ENCODE measurements at places on chromosomes 2 and 18.

DNA sequence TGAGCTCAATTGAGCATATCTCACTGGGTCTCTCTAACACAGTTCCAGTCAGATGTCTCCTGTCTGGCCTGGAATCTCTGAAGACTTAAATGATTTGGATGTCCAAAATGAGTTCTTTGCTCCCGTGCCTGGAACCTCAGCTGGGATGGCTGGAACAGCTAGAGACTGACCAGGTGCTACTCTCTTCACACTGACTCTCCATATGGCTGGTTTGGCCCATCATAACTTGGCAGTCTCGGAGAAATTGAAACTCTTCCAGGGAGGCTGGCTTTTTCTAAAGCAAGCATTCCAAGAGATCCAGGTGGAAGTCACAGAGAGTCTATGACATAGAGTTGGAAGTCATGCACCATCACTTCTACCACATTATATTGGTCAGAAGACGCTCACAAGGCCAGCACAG lies 129.6 kb upstream of the NOL4 start:
- no peak for DNase-seq

GRCh38 chr2:88691339-88692183 lies at the start of gene RPIA:
Gene RPIA (plus strand): TSS chr2:88691673. CDS start chr2:88691699, 26 bp downstream.
- DNase-seq: peak; percentile 99

GRCh38 chr18:79438898-79439627 lies 43.3 kb downstream of the NFATC1 start:
- peak; percentile 19 for DNase-seq

DNA sequence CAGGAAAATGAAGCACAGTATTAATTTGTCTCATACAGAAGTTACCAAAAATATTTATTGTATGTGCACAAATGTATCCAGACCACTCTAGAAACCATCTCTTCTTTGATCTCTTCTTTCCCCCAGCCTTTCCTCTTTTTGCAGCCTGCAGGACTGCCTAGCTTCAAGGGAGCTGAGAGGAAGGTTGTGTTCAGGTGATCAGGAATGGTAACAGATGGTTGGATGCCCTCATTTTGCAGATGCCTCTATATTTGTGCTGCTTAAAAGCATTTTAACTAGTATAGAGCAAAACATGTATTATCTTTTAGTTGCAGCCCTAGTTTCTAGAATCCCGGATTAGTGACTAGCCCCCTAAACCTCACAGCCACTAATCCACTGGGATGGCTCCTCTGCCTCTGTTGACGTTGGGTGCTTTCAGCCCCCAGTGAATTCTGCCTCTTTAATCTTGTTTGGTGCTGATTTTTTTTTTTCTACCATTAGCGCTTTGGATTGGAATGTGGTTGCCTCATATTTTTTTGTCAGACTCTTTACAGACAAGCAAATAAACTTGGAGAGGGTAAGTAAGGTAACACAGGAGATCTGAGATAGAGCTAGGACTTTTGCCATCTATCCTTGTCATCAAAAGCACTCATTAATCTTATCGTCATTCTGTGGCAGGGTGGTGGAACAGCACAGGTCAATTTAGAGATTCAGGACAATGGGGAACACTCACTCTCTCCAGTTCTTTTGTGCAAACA lies 103.8 kb upstream of the NDUFV2 start:
- DNase-seq: no peak

GRCh38 chr18:58407649-58408407 lies 221.1 kb downstream of the ALPK2 start:
- no peak for DNase-seq

DNA sequence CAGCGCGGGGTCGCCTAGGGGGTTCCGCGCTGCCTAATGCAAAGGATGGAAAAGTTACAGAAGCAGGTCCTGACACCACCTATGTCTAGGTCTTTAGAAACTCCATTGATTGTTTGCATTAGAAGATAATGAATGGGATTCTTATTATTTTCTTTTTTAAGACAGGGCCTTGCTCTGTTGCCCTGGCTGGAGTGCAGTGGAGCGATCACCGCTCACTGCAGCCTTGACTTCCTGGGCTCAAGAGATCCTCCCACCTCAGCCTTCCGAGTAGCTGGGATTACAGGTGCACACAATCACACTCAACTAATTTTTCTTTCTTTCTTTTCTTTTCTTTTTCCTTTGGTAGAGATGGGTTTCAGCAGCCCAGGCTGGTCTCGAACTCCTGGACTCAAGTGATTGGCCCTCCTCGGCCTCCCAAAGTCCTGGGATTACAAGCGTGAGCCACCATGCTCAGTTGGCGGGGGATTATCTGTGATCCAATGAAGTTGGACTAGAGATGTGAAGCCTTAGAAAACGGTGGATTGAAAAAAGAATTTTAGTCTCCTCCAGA lies 761 bp upstream of the IDH1 start:
- no peak for DNase-seq

GRCh38 chr2:96528700-96529375 lies 7.7 kb upstream of the ARID5A start:
- no peak for DNase-seq

DNA sequence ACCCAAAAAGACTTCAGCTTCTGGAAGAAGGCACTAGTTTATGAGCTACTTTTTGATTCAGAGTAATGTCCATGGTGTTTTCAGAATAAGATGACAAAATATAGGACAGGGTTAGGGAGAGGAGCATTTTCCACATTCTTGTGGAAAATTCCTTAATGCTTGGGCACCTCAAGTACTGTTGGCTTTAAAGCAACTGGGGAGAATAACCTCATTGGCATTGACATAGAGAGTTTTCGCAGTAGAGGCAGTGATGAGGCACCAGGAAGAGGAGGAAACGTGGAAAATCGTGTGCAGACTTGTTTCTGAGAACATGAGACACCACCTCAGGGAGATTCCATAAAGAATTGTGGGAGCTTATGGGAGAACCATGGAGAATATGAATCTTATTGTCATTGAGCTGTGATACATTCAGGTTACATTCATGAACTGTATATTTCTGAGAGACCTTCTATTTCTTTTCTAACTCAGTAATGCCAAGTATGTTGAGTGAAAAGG lies 929.0 kb upstream of the NRXN1 start:
- DNase-seq: no peak

DNA sequence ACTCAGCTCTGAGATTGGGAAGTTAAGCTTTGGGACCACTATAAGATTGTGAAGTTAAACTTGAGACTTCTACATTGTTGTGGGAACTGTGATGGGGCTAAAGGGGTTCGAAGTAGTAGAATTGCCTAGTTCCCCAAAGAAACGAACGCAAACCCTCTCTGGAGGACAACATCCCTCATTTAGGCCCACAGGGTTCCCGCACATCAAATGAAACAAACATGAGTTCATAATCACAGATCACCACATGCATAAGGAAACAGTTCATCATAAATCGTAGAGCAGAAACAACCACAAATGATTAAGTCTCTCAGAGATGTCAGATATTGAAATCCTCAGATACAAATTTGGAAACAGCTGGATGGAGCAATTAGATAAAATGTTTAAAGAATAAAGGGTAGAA lies 55.9 kb upstream of the HPCAL1 start:
- DNase-seq: no peak

DNA sequence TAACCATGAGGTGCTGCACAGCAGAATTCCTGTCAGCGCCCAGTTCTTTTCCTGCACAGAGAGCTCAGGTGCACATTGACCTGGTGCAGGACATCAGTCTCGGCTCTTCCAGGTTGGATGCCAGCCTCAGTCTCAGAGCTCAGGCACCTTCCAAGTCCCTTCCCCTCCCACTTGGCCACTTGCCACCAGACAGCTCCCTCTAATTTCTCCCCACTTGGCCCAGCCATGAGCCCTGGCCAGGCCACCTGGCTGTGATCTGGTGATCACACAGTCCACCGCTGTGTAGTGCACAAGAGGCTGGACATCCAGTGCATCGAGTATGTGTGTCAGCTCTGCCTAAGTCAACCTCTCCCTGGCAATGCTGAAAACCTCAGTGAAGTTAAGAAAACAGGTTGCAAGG lies 336.6 kb upstream of the MYT1L start:
- DNase-seq: no peak

DNA sequence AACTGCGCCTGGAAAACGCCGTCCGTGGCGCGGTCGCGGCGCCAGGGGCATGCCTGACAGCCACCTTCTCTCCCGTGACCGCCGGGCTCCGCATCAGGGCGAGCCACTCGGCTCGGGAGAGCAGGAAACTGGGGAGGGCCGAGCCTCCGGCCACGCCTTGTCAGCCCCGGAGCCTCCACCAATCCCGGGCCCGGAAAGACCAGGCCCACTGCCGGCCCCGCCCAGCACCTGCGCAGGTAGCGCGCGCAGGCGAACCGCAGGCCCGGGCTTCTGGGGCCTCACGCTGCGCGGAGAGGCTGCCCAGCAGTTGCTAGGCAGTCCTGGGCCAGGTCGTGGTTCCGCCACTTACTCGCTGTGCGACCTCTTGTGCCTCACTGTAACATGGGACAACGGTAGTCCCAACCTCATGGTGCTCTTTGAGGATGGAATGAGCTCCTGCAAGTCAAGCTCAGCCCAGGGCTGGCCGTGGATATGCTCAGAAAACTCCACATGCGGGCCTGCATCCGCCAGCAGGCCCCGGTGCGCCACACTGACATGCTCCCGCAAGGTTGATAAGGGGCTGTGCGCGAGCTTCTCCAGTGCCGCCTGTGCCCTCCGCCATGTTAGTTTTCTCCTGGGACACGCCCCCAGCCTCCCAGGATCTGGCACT lies 97.1 kb downstream of the INHBB start:
- peak; percentile 10 for DNase-seq

- no peak for DNase-seq
Observed at GRCh38 chr2:64857581-64858471, 131.4 kb upstream of the SLC1A4 start.

DNA sequence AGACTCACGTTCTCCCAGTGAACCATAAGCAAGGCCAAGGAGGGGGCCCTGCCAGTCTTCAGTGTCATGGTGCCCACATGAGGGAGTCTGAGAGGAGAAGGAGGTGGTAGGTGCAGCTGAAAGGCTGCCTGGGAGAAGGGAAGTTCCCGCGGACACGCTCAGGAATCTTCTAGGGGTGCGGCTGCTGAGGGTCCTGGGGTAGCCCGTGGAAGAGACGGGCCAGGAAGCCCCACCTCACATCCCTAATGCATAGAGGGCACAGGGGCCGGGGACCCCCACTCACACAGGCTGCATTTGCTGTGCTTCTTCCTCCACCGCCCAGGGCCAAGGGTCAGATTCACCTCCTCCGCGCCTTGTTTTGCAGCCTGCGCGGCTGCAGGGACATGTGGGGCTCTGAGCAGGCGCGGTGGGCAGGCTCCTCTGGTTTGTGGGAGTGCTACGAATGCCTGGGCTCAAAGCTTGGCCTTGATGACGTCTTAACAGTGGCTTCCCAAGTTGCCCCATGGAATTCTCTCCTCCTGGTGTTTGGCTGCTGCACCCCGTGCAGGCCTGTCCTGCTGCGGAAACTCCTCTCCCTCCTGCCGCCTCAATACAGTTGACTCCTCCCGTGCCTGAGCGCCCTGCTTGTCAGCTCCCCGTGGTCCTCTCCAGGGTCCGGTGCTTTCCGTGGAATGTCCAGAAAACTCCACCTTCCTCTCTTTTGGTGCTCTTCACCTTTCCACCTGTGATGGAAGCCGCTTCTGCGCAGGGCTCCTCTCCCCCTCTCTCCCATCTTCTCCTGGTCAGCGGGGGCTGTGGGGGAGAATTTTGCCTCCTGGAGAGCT lies 95.7 kb downstream of the VAPA start:
- DNase-seq: no peak

- DNase-seq: no peak
Observed at GRCh38 chr2:67952066-67952465, 110.7 kb downstream of the C1D start.

DNA sequence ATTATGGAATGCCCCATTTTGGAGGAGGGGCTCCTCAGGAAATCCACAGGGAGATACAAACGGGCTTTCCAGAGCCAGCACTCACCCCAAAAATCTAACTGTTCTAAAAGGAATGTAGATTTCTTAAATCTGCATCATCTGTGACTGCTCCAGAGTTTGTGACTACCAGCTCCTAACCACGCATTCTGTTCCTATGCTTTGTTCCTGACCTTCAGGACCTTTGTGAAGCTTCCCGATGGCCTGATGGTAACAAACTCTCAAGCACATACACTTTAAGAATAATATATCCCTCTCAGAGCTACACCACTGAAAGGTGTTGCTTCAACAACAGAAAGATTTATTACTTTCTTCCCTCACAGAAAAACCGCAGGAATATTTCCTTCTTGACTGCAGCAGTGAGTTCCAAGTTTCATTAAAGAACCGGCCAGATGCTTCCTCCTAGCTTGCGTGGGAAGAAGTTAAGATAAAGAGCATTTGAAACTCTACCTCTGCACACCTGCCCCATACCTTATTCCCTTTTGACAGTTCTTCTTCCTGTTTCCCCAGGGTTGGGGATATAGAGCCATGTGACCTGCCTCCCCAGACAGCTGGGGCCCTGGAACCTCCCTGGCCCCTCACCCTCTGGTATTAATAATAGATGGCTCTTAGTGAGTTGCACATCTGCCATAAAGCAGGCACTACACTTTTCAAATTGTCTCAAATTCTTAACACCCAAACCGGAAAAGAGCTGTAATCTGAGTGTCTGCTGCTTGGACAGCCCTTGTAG lies 40.2 kb upstream of the EML4 start:
- no peak for DNase-seq

DNA sequence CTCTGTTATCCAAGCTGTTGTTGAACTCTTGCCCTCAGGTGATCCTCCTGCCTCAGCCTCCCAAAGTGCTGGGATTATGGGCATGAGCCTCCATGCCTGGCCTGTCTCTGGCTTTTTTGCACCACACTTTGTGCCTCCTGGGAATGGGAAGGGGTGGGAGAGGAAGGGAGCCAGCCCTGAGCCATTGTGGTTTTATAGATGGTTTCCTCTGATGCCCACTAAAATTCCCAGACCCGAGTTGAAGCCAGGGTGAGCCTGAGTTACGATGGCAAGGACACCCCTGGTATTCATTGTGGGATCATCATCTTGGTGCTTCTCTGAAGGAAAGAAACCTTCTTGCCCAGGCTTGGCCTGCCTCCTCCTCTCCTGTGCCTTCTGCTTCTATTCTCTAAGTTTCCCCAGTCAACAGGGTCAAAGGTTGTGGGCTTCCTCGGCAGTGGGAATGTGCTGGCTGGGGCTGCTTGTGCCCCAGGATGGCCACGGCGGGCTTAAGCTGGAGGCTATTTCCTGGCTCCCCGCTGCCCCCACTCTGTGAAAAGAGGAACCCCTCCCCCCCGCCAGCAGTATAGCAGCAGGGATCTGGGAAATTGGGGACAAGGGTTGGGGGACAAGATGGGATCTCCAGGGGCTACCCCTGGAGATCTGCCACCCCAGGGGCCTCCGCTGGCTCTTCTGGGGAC lies 106.2 kb downstream of the STPG4 start:
- DNase-seq: no peak

DNA sequence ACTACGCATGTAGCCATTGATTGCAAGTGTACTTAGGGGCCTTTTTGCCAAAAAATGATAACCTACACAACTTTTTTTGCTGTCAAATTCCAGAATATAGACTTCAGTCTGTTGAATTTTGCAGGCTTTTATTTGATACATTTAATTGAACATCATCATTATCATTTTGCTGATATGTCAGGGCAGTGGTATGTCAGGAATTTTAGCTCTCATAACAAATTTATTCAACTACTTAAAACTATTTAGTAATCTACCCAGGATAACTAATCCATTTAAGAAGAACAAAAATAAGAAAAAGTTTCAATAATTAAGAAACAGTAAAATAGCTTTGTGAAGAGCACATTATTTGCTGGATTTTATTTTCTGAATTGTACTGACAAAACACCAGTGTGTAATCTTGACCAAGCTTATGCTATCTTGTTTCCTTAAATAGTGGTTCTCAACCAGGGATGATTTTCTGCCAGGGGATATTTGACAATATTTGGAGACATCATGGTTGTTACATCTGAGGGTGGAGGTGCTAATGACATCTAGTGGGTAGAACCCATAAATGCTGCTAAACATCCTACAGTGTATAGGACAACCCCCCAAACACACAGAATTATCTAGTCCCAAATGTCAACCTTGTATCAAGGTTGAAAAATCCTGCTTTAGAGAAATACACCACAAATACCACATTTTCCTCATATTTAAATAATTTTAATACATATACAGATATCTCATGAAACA lies 12.1 kb upstream of the TTN start:
- no peak for DNase-seq
